ENCODE measurements at places on chromosomes 7 and 10.
A peak's percentile ranks its signal among the peaks of the same experiment; 100 is the strongest.

- no peak for DNase-seq
Measured at GRCh38 chr10:121854809-121855445, 72.9 kb downstream of the ATE1 start.

GRCh38 chr7:154167807-154168206 is 115.6 kb downstream of the DPP6 start:
- no peak for DNase-seq

- DNase-seq: no peak
Measured at GRCh38 chr7:116037401-116037800, 6.8 kb upstream of the TFEC start.

GRCh38 chr7:46450886-46451285 is 529.8 kb upstream of the IGFBP3 start:
- no peak for DNase-seq

DNA sequence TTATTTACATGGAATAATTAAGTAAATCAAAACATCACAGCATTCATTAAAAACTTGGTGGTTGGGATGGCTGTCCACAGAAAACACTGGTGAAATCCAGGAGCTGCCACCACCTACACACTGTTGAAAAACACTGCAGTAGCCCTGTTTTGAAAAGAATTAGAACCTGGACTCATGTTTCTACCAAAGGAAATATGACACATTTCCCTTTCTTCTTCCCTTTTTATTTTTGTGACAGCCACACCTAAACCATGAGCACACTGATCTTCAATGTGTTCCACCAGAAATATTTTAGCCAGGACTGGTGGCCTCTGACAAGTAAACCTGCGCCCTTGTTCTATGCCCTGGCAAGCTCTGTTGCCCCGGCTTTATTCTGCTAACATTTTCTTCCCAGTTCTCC is 3.3 kb downstream of the TMEM140 start:
- DNase-seq: no peak

- peak; percentile 68 for DNase-seq
Measured at GRCh38 chr7:111029574-111030251, 61.2 kb upstream of the LRRN3 start.

DNA sequence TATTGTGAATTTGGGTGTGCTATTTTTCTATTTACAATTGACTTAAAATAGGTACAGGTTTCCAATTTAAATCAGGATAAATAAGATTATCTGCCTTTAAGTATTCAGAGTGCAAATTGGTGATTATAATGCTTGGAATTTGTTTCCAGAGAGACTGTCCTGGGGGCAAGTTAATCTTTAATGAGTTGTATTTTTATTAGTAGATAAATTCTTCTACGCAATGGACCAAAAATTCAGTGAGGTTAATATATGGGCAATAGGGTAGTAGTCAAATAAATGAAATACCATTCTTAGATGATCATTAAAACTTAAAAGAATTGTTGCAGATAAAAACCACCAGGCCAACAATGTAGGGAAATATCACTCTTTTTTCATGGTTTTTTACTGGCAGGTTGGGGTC is 3.4 kb downstream of the BICC1 start:
- no peak for DNase-seq

DNA sequence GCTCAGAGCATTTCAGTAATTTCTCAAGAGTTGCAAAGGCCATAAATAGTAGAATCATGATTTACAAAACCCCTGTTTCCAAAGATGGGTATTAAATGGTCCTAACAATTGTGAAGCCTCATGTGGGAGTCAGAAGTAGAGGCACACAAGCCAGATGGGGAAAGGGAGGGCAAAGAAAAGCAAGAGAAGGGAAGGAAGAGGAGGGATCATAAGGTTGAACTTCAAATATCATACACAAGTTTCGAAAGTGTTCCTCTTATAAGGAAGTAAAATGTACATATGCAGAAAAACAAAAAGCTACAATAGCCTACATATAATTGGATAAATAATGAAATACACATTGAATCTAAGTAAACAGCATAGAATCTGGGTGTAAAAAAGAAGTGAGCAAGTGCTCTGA is 6.0 kb downstream of the LIPN start:
- DNase-seq: no peak

GRCh38 chr10:30675791-30676718 is 46.5 kb upstream of the LYZL2 start:
- no peak for DNase-seq

DNA sequence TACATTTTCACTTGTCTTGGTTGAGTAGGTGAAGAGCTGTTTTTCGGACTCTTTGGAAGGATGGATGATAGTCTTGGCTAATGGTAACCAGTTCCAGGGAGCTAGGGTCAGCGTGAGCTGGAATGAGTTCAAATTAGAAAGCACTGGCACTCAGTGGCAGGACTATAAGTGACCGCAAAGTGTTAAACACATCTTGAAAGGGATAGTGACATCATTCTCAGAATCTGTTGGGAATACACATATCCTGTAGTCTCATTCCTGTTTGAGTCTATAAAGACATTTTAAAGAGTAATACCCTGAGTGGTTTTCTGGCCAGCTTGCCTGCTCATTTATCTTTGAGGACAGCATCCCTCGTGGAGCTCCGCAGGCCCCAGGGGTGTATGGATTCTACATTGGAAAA is 56.7 kb upstream of the TMEM248 start:
- DNase-seq: no peak

GRCh38 chr7:130961128-130961601 is 227.2 kb upstream of the KLF14 start:
- DNase-seq: peak; percentile 96

- no peak for DNase-seq
Measured at GRCh38 chr7:81068-81925, 111.1 kb upstream of the FAM20C start.

- DNase-seq: no peak
Measured at GRCh38 chr10:29150010-29150409, 138.9 kb upstream of the LYZL1 start.

DNA sequence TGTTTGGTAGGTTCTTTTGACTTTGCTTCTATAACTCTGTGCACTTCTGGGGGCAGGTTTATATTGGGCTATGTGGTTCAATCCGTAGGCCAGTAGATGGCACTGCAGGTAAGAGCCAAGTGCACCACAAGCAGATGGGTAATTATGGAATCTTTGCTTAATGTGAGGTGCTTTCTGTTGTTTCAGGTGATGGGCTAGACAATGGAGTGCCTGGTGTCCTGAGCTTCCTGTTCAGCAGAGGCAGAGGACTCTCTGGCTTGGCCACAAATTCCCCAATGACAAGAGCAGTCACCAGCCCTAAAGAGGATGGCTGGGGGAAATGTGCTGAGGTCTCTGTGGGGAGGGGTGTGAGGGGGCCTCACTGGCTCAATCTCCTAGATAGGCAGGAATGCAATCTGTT is 455.0 kb downstream of the CCSER2 start:
- peak; percentile 28 for DNase-seq

GRCh38 chr7:148218603-148219002 is 372.0 kb upstream of the C7orf33 start:
- DNase-seq: no peak

DNA sequence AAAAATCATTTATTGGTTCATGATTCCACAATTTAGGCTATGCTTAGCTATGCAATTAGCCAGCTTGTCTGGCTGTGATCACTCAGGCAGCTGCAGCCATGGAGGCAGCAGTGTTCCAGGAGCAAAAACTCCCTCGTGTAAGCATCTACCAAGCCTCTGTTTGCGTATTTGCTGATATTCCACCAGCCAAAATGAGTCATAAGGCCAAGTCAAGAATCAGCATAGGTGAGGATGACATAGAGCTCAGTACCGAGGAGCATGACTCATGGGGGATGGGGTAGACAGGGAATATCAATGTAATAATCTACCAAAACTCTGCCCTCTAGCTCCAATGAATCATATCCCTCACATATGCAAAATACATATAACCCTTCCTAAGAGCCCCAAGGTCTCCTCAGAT is 63.3 kb downstream of the IMMP2L start:
- peak; percentile 18 for DNase-seq

GRCh38 chr7:153454306-153454705 is 597.9 kb upstream of the DPP6 start:
- no peak for DNase-seq

DNA sequence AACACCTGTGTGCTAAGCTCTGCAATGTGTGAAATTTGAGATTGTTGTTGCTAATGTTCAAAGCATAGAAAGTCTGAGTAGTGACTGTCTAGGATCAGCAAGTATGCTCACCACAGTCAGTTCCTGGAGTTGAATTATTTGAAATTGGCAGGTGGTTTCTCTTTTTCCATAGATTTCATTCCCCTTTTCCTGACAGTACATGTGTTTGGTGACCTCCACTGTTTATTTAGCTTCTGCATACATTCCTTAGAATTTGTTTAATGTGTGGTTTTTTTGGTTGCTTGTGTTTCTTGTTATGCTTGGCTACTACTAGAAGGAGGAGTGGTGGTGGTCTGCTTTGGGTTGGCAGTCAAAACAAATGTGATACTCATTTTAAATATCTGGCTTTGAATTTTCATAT is 52.3 kb downstream of the FOXP2 start:
- no peak for DNase-seq

DNA sequence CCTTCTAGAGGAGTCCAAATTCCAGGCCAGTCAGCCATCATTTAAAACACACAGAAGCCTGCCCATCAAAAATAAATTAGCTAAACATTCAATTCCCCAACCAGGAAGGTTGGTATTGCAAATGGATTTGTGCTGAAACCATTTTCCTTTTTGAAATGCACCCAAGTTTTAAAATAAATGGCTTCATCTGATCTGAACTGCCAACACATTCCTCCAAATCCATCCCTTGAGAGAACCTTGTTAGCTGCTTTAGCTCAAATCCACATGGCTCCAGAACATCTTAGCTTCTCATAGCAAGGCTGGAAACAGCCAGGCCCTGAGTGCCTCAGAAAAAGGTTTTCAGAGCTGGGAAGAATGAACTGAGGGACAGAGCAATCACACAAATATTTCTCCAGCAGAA is 306.3 kb downstream of the FZD1 start:
- DNase-seq: no peak

- DNase-seq: no peak
Measured at GRCh38 chr7:98970016-98970615, 91.8 kb downstream of the TRRAP start.

- DNase-seq: no peak
Measured at GRCh38 chr10:131655101-131655849, 245.5 kb upstream of the PPP2R2D start.

GRCh38 chr10:125591886-125592285 is 91.1 kb downstream of the TEX36 start:
- no peak for DNase-seq

- DNase-seq: no peak
Measured at GRCh38 chr10:7458556-7458955, 47.7 kb upstream of the SFMBT2 start.

- no peak for DNase-seq
Measured at GRCh38 chr7:34747867-34748727, 90.1 kb downstream of the NPSR1 start.

DNA sequence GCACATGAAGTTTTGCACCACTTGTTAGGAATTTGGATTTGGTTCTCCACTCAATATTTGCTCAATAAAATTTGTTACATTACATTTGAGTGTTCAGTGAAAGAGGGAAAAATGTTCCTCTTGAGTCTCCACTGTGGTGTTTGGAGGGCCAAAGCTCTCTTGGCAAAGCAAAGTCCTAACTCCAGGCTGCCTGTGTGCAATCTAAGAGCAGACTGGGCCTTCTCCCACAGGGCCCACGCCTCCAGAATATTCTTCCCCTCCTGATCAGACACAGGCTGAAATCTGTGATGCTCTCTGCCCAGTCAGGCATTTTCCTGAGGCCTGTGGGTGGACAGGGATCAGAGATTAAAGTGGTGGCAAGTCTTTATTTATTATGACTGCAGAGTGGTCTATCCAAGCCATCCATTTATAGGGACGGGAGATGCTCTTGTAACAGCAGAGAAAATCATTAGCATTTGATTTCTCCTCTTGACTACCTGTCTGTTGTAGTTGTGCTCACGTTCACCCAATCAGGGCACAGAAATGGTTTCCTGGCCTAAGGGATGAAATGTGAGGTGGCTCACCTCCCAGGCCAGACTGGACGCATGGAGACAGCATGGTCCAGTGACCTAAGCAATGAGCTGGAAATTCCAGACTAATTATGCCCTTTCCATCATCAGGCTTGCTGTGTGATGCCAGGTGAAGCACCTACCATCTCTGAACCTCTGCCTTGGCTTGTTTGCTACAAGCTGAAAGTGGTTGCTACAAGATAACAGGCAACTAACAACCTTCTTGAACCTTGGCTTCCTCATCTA is 147.1 kb upstream of the NRBF2 start:
- DNase-seq: no peak

DNA sequence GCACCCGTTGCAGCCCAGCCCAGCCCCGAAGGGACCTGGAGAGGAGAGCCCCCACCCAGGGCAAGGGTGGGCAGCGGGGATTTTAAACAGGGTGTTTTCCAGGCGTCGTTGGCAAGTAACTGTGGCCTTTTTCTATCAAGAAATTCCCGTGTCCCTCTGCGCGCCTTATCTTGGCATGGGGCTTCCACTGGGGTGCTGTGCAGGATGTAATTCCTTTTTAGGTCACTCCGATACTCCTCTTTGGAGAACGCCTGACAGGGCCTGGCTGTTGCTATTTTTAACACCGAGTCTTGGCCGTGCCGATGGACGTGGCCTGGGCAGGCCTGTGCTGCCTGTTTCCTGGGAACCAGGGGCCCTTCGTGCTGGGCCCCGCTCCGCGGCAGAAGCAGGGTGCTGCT is 93.8 kb downstream of the INPP5A start:
- DNase-seq: no peak

DNA sequence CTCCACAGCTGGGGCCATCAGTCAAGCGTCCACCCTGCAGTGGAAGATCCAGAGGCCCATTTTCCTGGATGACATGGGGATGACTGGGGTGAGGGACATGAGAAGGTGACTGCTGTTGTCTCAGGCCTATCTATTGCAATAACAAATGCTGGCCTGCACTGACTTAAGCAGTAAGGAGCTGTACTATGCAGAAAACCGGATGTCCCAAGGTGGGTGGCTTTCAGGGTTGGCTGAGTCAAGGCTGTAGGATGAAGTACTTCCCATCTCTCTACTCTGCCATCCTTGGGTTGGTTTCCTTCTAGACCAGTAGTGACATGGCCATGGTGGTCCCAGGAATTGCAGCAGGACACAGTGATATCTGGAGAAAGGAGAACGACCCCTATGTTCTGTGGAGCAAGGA is 48.1 kb downstream of the NEURL1 start:
- DNase-seq: no peak
